CD14-positive monocyte (primary cell): ENCODE measurements at places on chromosomes 7 and 10.

GRCh38 chr10:28914701-28915100 is 237.4 kb downstream of the BAMBI start:
- DNase-seq: no peak

DNA sequence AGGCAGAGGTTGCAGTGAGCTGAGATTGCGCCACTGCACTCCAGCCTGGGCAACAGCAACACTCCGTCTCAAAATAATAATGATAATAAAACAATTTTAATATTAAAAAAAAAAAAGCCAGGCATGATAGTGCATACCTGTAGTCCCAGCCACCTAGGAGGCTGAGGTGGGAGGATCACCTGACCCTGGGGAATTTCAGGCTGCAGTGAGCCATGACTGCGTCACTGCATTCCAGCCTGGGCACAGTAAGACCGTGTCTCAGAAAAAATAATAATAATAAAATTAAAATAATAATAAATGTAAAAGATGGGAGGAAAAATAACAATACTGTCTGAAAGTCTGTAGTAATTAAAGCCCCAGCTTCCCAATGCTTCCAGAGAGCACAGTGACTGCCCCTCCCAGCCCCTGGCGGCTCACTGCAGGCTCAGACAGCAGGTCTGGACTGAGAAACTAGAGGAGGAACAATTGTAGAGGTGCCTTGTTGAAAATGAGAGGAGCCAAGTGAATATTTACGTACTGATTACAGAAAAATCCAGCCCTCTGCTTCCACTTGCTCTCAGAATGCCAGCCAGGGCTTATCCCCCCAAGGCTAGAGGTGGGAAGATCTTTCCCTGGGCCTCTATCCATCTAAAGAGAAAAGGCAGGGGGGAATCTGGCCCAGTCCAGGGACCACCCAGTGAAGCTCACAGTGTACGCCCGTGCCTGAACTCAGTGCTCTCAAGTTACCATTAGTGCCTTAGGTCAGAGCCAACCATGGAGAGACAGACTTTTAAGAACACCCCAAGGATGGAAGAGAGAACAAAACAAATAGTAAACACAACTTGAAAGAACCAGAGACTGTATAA is 112.8 kb downstream of the PARD3 start:
- no peak for DNase-seq

DNA sequence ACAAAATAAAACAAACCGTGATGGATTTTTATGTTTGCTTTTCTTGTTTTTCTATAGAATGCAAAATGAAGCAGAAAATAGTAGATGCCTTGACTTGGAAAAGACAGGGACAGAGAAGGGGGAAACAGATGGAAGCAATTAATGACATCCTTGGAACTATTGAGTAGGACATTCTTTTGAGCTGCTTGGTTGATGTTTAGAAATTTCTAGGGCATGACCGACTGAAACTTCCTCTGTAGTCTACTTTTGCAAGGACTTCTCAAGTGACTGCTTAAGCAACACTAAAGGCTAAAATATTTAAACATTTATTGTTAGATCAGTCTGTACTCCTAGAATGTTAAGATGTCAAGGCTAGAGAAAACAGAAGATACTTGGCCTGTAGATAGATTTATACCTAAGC is 49.4 kb downstream of the VCL start:
- peak; percentile 27 for DNase-seq

DNA sequence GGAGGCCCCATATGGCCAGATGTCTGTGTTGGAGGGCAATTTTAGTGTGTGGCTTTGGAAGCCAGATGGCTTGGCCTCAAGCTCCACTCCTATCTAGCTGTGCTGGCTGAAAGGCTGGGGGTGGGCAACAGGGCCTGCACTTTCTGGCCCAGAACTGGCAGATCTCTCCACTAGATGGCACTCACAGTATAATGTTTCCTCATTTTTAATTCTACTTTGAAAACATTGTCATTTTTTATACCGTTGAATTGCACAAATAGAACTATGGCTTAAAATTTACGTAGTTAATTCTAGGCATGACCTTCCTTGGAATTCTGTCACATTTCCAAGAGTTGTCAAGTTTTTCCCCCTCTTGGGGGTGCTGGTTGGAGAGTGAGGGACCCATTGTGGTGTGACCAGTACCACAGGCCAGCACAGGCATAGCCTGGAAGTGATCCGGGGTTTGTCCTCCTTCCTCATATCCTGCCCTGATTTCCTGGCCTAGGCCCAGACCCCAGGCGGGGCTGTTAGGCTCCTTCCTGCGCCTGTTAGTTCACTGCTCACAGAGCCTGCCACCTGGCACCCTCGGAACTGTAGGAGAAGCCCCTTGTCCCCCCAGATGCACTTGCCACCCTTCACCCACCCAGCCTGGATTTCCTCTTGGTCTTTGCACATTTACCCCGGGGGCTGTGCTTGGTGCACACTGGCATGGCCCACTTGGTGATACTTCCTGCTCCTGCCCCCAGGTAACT is 52.8 kb downstream of the ARHGAP22 start:
- DNase-seq: peak; percentile 48

GRCh38 chr10:99341248-99341647 is 12.1 kb downstream of the CNNM1 start:
- DNase-seq: no peak

- DNase-seq: no peak
These were observed 3.4 kb downstream of the EVX1 start for GRCh38 chr7:27245798-27246691.

DNA sequence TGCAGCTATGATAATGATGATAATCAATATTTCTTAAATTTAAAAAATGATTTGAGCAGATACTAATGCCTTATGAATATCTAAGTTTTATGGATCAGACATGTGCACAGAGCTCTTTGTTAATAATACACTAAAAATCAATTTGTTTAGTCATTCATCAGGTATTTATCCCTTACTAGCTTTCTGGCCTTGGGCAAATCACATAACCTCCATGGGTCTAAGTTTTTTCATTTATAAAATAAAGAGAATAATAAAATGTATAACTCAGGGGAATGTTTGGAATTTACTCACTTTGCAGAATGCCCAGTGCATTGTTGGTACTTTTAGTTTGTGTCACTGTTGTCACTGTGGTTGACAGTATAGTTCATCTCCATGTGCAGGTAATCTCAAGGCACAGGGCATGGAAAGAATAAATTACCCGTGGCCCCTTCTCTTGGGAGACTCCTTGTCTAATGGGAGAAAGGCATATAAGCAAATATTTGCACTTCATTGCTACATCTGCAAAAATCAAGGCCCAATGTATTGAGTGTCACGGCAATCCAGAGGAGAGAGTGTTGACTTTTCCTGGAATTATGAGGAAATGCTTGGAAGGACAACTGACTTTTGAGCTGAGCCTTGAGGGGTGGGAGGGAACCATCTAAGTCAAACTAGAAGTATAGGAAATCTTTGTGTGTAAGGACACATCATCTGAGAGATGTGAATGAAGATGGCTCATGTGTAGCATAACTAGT is 64.7 kb upstream of the CTTNBP2 start:
- DNase-seq: no peak

GRCh38 chr7:93060865-93061264 is 56.9 kb downstream of the SAMD9 start:
- no peak for DNase-seq
